Vagina (tissue), 2 donors: ENCODE measurements at places on chromosomes 16 and 17.

DNA sequence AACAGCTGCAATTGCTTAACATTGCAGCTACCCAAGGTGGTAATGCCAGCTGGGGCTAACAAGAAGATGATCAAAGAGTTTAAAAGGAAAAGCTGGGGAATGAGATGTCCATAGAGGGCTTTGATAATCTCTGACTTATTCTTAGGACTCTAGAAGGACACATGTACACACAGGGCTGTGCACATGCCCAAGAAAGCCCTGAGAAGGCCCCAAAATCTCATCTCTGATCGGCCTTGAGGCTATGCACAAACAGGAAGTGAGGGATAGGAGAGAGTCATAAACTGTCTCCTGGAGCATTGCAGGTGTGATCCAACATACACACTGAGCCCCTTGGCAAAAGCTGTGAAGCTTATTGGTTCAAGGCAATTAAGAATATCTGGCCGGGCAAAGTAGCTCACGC is 17.2 kb upstream of the RABEP1 start:
- no peak for DNase-seq

DNA sequence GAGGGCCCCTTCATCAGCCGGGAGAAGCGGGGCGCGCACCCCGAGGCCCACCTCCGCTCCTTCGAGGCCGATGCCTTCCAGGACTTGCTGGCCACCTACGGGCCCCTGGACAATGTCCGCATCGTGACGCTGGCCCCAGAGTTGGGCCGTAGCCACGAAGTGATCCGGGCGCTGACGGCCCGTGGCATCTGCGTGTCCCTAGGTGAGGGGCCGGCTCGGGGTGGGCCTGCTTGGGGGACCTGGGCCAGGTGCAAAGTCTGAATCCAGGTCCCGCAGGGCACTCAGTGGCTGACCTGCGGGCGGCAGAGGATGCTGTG is 3.5 kb downstream of the CEMP1 start:
- no peak for DNase-seq

DNA sequence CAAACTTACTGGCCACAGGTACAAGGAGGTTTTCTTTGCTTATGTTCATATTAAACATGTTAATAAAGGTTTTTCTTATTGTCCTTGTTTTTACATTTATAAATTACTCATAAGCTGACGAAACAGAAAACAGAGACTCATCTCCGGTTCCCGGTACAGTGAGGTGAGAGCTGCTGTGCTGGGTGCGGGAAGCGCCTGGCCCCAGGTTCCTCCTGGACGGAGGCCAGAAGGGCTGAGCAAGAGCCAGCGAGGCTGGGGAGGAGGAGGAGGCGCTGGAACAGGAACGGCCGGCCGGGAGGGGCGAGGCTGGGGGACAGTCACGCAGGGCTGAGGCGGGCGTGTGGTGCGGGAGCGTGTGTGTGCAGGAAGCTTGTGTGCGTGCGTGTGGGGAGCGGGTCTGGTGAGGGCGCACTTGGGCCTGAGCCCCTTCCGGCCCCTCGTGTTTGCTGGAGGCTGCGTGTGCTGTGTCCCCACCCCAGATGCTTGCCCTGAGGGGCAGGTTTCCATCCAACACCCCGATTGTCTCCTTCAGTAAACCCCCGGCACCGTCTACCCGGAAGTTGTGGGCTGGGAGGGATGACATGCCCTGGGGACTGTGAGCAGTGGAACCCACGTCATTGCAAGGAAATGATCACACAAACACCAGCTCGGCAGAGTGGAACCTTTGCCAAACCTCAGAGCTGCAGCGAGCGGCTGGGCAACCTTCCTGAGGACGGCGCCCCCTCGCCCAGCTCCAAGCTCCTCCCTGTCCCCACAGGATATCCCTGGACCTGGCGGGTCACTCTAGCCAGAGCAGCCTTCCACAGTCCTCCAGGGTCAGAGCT is 19.5 kb downstream of the CD7 start:
- DNase-seq: peak; percentile 96

- no peak for DNase-seq
These were observed 518.5 kb downstream of the CDH13 start for GRCh38 chr16:83145297-83145696.

DNA sequence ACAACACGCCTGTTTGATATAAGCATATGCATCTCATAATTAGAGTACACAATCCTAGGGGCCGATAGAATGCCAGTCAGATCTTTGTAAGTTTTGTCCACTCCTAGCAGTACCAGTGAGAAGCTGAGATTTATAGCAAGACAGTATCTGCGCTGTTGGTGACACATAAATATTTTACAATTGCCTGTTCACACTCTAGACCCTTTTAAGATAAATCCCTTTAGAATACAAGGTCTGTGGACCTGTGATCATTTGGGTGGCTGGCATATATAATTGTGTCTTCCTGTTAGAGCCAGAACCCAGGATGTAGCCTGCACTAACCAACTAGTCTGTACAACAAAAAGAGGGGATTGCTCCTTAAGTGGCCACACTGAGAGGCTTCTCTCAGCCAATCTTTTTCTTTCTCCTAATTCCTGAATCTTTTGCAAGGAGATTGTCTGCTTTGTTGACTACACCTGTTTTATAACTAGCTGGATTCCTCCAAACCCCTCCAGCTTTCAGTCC is 74.7 kb downstream of the WIPI1 start:
- no peak for DNase-seq

- no peak for DNase-seq
These were observed 180.8 kb downstream of the CCT6B start for GRCh38 chr17:34780438-34780837.

GRCh38 chr17:76416899-76417298 is 32.5 kb downstream of the SPHK1 start:
- no peak for DNase-seq

- no peak for DNase-seq
These were observed 486.4 kb upstream of the SOX9 start for GRCh38 chr17:71634376-71634775.

DNA sequence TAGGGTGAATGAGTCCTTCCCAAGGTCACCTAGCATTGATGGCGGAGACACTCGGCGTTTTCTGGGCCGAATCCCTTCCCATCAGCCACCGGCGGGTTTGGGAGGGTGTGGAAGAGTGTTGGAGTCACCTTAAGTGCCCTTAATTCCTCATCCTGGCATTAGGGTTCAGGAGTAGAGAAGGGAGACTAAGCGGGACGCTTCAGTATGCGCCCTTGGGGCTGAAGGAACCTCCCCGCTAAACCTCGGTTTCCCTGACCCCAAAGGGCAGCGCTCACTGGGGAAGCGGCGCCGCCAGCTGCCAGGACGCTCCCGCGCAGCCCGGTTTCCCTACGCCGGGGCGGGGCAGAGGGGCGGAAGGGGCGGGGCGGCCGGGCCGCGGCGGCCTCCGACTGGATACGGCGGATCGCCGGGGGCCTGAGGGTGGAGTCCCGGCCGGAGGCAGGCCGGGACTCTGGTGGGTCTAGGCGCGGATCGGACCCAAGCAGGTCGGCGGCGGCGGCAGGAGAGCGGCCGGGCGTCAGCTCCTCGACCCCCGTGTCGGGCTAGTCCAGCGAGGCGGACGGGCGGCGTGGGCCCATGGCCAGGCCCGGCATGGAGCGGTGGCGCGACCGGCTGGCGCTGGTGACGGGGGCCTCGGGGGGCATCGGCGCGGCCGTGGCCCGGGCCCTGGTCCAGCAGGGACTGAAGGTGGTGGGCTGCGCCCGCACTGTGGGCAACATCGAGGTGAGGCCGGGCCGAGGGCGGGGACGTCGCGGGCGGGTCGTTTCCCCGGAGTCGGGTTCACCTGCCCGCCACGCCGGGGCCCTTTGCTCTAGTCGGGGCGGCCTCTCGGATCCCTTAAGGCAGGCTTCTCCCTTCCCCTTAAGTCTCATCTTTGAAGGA is at the start of gene DHRS11:
DHRS11 (plus strand) TSS at position 446 of the 882 bp plus-strand sequence; CDS start at position 577, 131 bp downstream.
- DNase-seq: no peak

DNA sequence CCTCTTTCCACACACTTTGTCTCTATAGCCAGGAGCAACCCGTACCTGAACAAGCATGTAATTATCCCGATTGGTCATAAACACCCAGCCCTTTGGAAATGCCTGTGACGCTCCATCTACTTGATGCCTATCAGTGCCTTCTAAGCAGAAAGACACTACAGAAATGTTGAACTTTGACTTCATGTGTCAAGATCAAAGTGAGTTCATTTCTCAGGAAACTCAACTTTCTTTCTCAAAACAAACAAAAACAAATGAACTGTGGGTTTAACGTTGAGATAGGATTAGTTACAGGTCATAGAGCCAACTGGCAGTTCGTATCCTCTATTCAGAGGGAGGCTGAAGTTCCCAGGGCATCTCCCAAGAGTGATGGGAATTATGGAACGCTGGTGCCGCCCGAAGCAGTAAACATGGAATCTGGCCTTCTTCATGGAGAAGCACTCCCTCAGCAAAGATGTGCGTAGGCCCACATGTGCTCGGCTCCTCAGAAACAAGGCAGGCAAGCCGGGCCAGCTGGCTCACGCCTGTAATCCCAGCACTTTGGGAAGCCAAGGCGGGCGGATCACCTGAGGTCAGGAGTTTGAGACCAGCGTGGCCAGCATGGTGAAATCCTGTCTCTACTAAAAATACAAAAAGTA is 9.5 kb downstream of the SLC6A4 start:
- DNase-seq: no peak

DNA sequence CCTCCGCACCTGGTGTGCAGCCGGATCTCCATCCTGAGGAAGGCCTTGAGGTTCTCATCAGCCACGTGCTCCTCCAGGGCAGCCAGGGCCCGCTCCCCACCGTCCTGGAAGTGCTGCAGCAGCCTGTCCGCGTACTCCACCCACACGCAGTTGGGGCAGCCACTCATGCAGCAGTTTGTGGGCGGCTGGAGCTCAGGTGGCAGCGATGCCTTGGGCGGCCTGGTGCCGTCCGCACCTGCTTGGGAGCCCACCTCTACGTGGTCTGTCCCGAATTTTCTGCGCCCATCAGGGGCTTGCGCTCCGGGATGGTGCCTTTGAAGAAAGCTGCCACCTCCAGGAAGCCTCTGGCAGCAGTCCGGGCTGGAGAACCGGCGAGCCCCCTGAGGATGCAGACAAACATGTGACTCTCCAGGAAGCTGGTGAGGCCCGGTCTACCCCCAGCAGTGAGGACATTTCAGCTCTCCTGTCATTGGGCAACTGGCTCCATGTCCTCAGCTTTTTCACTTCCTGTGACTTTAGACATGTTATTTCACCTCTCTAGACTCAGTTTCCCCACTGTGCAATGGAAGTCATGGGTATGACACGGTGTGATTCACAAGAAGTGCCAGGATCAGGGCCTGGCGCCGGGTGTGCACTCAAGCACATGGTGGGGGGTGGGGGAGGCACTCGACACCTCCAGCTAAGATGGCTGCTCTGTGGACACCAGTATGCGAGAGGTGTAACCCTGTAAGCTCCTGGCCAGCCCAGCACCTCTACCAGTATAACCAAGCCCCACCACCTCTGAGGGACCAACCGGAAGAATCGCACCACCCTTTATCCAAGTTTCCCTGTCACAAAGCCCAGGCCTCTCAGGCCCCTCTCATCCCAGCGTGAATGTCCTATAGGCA is 957 bp downstream of the OXLD1 start:
- no peak for DNase-seq

DNA sequence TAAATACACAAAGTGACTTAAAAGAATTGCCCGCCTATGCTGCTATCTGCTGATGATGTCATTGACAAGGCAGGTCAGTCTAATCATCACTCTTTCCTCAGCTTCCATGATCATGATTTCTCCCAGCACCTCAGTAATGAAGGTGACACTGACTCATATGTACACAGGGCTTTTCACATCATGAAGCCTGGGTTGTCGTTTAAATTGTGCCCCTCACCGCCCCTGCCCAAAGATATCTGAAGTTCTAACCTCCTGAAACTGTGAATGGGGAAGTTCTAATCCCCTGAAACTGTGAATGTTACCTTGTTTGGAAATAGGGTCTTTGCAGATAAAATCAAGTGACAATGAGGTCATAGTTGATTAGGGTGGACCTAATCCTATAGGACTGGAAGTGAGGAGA is 17.4 kb upstream of the GPRC5C start:
- no peak for DNase-seq

GRCh38 chr16:89191901-89192185 is 8.5 kb downstream of the SLC22A31 start:
- no peak for DNase-seq

GRCh38 chr17:57539529-57540301 is 205.4 kb downstream of the CCDC182 start:
- no peak for DNase-seq

DNA sequence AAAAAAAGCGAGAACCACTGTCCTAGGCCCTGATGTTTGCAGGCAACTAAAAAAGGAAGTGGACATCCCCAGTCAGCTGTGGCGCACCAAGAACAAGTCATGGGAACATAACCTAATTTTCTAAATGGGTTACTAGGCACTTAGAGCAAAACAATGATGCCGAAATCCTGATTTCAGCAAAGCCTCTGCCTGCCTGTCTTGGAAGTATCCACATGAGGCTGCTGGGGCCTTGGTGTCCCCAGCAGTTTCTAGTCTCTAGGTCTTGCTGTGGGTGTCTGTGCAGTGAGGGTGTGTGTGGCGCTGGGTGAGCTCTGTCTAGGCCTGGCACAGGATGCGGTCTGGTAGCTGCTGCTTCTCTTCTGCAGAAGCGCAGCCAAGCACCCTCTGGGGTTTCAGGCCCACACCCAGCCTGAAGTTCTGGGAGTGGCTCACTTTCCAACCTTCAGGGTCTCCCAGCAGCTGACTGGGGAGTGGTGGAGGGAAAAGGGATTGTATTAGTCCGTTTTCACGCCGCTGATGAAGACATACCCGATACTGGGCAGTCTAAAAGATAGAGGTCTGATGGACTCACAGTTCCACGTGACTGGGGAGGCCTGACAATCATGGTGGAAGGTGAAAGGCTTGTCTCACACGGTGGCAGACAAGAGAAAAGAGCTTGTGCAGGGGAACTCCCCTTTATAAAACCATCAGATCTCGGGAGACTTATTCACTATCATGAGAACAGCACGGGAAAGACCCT is 21.1 kb downstream of the STH start:
- DNase-seq: no peak

GRCh38 chr16:83147244-83147643 is 520.5 kb downstream of the CDH13 start:
- DNase-seq: no peak

DNA sequence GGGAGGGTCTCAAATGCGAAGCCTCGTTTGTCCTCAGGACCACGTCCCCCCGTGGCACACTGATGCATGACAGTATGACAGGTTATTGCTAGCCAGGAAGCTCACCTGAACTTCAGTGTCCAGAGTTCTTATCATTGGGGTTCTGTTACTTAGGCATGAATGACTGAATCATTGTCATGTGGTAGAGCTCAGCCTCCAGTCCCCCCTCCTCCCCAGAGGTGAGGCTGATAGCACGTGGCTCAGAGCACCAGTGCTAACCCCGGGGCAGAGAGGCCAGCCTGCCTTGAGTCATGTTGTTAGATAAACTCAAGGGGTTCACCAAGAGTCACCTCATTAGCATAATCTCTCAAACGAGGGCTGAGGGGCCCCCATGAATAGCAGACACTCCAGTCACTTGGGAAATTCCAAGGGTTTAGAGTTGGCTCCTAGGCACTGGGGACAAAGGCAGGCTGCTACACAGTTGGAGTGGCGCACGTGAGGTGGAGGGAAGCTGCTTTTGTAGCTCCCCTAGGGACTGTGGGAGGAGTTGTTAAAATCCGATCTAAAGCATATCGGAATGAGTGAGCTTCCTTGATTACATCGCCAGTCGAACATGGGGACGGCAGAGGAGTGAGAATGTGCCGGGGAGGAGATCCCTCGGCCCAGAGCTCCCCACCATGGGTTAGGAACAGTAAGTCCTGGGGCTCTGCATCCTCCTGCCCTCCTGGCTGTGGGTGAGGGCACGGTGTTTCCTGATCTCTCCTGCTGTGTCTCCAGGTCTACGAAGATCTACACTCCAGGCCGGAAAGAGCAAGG is 18.2 kb downstream of the DHX38 start:
- DNase-seq: no peak
